ENCODE measurements at places on chromosomes 11 and 22.
A peak's percentile ranks its signal among the peaks of the same experiment; 100 is the strongest.

- DNase-seq: peak; percentile 52
These were observed at the start of gene ASCL2 for GRCh38 chr11:2270322-2271076. TSS of gene ASCL2 (minus strand) at chr11:2270588. CDS start at chr11:2270332, 256 bp downstream.

- DNase-seq: no peak
These were observed 776 bp downstream of the DGCR6 start for GRCh38 chr22:18906896-18907295.

GRCh38 chr22:45413368-45414211 lies at the start of the genes RIBC2 and SMC1B:
TSS of gene RIBC2 (plus strand) at chr22:45413693. CDS start at chr22:45413887, 194 bp downstream.
TSS of gene SMC1B (minus strand) at chr22:45413599. CDS start at chr22:45413567, 32 bp downstream.
- peak; percentile 81 for DNase-seq

DNA sequence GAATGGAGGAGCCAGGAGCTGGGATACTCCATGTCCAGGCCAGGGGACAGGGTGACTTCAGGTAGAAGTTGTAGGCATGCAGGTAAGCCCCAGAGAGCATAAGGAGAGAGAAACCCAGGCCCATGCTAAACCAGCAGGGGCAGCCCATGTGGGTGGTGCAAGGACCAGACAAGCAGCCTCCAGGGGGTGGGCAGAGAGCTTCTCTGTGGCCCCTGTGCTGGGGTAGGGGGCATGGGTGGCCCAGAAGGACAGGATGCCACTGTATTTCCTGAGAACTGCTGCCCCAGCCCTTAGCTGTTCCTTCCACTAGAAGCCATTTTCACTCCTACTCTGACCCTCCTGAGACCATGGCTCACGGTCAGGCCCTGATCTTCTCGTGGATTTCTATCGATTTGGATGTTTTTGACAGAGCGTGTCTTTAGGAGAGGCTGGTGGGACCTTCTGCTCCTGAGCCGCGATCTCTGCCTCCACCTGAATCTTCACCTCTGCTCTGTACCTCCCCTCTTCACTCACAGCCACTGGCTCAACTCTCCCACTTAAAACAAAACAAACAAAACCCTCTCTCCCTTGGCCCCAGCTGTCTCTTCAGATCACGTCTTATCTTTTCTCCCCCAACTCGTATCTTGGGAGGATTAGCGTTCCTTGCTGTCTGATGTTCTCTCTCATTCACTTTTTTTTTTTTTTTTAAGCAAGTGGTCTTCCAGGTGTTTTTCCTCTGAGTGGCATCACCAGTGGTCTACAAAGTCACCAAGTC lies 112.2 kb downstream of the NECTIN1 start:
- DNase-seq: no peak

- no peak for DNase-seq
These were observed 2.0 kb upstream of the SOX10 start for GRCh38 chr22:37986371-37986770.

DNA sequence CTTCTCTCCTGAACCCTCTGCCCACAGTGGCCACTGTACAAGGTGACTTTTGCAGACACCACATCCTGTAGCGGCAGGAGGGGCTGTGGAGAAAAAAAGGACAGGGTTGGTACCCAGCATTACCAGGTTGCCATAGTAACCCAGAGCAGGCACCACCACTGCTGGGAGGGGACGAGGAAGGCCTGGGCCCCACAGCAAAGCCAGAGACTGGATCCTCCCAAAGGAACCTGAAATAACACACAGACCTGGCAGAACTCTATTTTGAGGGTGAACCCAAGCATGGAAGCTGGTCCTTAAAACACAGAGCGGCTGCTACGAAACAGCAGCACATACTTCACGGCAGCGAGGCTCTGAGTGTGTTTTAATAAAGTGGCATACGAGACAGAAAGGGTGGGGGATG lies 380.6 kb downstream of the CTTN start:
- DNase-seq: no peak

- DNase-seq: no peak
These were observed 2.8 kb downstream of the USH1C start for GRCh38 chr11:17541330-17541885.
